ENCODE measurements at places on chromosomes 3 and 15.
A peak's percentile ranks its signal among the peaks of the same experiment; 100 is the strongest.

- peak; percentile 89 for DNase-seq
Observed at GRCh38 chr15:45449916-45450867, 71.8 kb upstream of the GATM start.

- no peak for DNase-seq
Observed at GRCh38 chr3:149023951-149024350, 32.6 kb downstream of the GYG1 start.

DNA sequence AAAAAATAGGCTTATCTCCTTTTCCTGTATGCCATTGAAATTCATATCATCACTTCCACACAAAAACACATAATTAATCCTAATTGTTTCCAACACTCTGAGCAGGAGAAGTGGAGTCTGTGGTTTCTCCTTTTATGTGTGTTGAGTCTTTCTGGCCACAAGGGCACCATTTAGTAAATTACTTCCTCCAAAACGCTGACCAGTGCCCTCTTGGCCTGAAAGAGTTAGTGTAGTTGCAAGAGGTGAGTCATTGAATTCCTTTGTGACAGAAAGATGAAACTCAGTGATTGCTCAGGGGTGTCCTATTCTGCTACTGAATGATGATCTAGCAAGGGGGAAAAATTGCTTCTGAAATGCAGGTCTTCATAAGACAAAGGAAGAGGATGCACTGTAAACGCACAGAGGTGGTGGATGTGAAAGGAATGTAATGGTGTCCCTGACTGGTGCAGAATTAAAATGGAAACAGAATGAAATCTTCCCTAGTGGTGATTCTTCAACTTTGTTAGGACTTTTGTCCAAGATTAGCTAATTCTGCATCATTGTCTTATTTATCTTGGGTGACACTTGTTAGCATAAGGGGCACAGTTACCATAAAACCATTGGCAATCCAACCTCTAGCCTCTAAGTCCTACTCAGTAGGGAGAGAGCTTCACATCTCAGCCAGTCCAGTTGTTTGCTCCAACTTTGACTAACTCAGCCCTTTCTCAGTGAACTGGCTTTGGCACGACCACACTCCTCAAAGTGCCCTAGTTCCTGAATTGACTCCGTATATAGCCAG lies 208.4 kb upstream of the NANOGP8 start:
- DNase-seq = no peak

DNA sequence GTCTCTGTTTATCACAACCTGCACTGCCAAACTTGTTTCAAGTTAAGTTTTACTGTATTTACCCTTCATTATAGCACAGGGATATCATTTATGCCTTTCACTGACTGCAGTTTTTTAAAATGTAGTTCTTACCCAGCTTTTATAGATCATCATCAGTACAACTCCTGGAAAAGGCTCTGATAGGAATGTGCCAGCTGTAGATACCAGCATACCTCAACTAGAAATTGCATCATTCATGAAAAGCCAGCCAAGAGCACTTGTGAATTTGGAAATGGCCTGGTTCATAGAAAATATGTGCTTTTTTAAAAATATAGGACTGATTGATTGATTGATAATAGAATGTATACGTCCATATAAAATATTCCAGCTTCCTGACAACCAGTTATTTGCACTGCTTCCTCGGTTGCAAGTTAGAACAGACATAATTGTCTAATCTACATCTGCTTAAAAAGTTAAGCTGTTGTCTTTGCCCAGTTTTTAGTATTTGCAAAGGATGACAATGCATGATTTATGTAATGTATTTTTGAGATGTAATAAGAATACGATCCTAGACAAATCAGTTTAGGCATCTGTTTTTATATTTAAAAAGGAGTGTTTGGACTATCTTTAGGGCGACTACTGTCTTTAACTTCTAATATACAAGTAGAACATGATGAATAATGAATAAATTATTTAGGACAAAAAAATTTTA lies 58.5 kb downstream of the DCUN1D1 start:
- no peak for DNase-seq

DNA sequence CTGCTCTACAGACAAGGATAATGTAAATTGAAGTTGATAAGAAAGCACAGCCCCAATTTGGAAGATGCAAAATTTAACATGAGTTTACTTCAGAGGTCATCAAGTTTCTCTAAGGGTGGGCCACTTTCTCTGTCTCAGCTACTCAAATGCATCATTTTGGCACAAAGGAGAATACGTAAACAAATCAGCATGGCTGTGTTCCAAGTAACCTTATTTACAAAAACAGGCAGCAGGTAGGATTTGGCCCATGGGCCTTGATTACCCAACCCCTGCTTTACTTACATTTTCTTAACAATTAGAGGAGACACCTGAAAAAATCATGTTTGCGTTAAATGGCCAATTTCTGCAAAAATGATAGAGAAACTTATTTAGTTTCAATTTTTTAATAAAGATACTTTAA lies 181.7 kb downstream of the GBE1 start:
- no peak for DNase-seq

- no peak for DNase-seq
Observed at GRCh38 chr3:143445118-143445517, 325.5 kb downstream of the CHST2 start.

DNA sequence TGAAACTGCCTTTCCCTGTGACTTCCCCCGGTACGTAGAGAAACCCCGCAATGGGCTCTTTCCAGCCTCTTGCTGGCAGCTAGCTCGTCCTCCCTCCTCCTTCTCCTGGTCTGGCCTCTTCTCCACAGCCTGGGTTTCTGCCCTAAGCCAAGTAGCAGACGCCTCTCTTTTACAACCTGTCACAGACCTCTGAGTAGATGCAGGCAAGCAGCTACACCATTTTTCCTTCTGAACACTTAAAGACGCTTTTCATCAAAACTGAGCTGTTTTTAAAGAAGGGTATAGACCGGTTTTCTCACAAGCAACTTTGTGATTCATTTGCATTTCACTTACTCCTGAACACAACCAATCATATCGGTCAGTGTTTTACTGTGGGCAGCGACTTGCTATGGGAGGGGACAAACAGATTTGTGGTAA lies 32.0 kb downstream of the ADAMTSL3 start:
- peak; percentile 17 for DNase-seq

- DNase-seq = no peak
Observed at GRCh38 chr3:58623961-58624360, 42.6 kb downstream of the FAM3D start.

DNA sequence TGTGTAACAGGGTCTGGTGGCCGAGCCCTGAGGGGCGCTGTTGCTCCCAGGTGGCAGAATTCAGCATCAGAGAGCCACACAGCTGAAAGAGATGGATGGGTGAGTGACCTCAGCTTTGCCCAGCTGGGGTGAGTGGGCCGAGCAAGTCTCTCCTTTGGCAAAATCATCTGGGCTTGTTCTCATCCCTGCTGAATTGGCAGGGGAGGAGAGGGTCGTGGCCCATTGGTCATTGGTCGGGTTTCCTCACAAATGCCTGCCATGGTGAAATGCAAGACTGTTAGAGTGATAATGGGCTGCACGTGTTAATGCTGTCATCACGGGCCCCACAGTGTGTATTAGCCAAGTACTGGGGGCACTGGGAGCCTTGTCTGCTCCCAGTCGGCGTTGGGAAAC lies 15.9 kb downstream of the ABHD2 start:
- no peak for DNase-seq
